Stimulated activated naive CD4-positive, alpha-beta T cell treated with Interleukin-2 at 50 U/mL for 16 hours (primary cell): ENCODE measurements at places on chromosomes 6 and 20.

DNA sequence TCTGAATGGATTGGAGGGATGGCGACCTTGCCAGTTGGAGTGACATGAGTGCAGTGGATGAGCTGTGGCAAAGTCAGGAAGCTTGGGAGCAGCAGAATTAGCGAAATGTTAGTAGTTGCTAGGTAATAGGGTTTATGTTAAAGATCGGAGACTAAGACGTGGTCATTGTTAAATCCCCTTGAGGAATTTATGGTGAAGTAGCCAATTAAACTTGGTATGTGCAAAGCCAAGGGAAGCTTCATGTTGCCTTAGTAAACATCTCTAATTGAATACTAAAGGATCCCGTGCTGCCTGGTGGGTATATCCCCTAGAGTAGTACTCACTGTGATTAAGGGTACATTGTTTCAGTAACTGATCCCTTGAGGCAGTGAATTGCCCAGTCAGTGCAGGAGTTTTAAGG, 106.0 kb downstream of the PRIM2 start:
- no peak for DNase-seq

DNA sequence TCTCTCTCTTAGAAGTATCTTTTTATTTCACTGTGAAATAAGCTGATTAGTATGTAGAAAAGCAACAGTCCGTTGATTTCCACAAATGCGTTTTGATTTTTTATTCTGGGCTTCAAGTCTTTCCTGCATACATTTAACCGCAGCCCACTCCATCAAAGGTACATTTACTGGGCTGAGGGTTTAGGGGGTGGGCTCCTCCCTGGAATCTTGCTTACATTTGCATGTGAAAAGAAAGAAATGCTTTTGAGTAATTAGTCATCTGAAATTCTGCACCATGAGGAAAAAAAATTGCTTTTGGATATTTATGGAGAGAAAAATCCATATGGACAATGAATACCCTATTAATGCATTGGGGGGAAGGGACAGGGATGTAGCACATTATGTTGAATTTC, 178.3 kb upstream of the MCHR2 start:
- no peak for DNase-seq

DNA sequence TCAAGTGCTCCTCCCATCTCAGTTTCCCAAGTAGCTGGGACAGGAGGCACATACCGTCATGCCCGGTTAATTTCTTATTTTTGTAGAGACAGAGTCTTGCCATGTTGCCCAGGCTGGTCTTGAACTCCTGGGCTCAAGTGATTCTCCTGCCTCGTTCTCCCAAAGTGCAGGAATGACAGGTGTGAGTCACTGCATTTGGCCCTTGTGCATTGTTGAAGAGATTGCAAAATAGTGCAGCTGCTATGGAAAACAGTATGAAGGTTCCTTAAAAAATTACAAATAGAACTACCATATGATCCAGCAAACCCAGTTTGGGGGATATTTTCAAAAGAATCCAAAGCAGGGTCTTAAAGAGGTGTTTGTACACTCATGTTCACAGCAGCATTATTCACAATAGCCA, 69.1 kb downstream of the GJA10 start:
- no peak for DNase-seq

GRCh38 chr20:44848254-44849015, 37.1 kb upstream of the YWHAB start:
- DNase-seq: no peak

- no peak for DNase-seq
Measured at GRCh38 chr6:25218346-25218745, 60.8 kb upstream of the CARMIL1 start.

GRCh38 chr6:18595774-18596530, 208.8 kb downstream of the RNF144B start:
- DNase-seq: peak; percentile 6

DNA sequence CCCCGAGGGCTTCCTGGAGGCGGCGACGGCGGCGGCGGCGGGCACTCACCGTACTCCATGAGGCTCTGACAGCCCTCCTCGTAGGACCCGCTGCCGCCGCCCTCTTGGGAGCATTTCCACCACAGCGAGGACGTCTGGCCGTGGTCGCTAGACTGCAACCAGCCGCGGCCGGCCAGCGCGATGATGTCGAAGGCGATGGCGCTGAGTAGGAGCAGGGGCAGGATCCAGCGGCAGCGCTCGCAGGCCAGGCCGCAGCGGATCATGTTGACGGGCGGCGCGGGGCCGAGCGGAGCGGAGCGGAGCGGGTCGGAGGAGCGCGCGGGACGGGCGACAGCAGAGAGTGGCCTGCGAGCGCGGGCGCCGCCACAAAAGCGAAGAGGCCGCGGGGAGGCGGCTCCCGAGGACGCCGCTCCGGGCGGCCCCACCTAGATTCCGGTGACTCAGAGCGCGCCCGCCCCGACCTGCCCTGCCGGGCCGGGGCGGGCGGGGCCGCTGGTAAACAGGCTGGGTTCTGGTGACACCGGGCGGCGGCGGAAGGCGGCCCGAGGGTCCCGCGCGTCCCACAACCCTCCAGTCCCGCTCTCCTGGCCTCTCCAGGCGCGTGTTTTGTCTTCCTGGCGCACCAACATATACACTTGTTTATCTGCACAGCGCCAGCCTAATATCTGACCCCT, at the start of gene PERP:
Gene PERP (minus strand): TSS at position 342 of the 674 bp plus-strand sequence. CDS start 79 bp downstream, at position 263.
- peak; percentile 69 for DNase-seq

DNA sequence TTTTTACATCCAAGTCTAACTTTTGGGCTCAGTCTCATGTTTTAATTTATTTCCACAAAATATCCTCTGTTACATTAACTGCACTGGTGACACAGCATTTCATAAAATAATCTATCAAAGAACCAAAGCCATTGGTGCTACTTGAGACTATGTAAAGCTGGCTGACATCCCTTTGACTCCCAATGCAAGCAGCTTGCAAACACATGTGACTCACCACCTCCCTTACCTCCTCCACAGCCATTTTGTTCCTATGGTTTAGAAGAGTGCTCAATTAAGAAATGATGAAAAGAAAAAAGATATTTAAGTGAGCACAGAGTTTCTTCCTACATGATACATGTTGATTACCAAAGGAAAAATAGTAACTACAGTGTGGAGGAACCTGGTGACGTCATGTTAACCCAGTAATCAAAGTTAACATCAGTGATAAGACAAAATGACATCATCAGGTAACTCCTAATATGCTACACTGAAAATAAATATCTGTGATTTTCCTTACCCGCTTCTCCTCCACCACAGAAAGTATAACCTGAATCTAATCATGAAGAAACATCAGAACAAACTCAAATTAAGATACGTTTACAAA, 53.3 kb upstream of the LGSN start:
- DNase-seq: no peak

- DNase-seq: no peak
Measured at GRCh38 chr6:168671028-168671862, 230.3 kb downstream of the SMOC2 start.

- no peak for DNase-seq
Measured at GRCh38 chr6:115796829-115797228, 263.9 kb downstream of the FRK start.

DNA sequence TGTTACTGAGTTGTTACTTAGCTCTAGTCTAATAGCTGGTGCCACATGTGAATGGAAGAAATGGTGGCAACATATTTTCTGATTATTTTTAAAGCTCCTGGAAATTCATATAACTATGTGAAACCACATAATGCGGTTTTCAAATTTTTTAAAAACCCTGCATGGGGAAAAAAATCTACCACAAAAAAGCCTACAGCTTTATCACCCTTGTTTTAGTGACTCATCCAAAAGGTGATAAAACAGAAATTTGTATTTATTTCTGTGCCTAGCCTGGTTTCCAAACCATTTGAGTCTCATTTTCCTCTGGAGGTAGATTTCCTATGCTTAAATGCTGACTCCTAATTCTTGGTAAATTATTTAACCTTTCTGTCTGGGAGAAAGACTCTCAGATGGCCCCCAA, 5.4 kb upstream of the FBXO30 start:
- no peak for DNase-seq

- DNase-seq: no peak
Measured at GRCh38 chr6:26118999-26119398, 31.8 kb downstream of the HFE start.

- no peak for DNase-seq
Measured at GRCh38 chr20:31606804-31607639, 1.9 kb downstream of the ID1 start.

- no peak for DNase-seq
Measured at GRCh38 chr6:42099340-42100028, 42.9 kb downstream of the C6orf132 start.

- no peak for DNase-seq
Measured at GRCh38 chr20:19501476-19502115, 256.5 kb upstream of the RIN2 start.

DNA sequence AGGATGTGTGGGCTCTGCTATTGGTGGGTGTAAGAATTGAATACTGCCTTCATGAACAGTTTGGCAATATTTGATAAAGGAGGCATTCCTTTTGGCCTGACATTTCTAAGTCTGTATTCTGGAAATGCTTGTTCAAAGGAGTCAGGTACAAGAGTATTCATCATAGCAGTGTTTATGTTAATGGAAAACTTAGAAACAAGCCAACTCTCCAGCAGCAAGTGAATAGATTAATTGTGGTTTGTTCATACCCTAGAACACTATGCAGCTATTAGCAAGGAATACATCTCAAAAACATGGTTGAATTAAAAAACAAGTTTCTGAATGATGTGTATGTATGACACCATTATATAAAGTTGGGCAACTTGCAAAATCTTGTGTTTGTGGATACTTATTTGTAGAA, 195.8 kb downstream of the ZFAND3 start:
- DNase-seq: no peak

DNA sequence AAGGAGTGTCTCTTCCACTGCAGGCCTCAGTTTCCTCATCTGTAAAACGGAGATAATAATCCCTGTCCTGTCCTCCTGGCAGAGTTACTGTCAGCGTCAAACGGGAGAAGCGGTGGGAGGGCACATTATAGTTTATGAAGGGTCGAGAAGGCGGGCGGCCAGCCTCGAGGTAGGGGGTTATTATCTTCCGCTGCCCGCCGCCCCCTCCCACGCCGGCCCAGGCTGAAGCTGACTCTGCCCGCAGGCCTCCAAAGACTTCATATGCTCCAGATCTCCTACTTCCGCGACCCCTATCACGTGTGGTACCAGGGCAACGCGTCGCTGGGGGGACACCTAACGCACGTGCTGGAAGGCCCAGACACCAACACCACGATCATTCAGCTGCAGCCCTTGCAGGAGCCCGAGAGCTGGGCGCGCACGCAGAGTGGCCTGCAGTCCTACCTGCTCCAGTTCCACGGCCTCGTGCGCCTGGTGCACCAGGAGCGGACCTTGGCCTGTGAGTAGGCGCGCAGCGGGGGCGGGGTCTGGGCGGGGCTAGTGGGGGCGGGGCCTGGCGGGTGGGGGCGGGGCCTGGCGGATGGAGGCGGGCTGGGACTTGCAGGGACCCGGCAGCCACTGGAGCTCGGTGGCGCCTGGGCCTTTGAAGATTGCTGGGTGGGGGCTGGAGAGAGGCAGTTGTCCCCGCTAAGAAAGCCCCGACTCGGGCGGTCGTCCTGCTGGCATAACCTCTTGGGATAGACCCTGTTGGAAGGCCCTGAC, 2.8 kb downstream of the PROCR start:
- no peak for DNase-seq

DNA sequence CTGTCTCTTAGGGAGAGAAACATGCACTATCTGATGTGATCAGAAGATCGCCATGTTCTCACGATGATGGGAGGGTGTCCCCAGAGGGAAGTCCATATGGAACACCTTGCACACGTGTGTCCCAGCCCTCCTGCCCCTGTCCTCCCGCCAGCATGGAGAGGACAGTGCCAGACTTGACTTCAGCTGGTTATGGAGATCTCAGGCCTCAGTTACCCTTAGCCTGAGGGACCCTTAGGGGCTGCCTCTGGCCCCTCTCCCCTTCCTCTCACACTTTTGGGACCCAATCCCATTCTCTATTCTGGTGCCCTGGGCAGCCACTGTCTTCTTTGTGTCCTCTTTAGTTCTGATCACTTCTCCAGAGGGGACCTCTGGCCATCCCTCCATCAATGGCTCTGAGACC, 1.6 kb downstream of the TREML4 start:
- DNase-seq: no peak

GRCh38 chr6:6494677-6495076, 93.8 kb upstream of the LY86 start:
- DNase-seq: no peak

GRCh38 chr6:163943607-163944385, 529.3 kb downstream of the QKI start:
- no peak for DNase-seq

- no peak for DNase-seq
Measured at GRCh38 chr20:20317195-20317594, 50.7 kb upstream of the INSM1 start.

- no peak for DNase-seq
Measured at GRCh38 chr20:14518648-14519047, 181.2 kb upstream of the FLRT3 start.

- no peak for DNase-seq
Measured at GRCh38 chr6:49515485-49516146, 15.9 kb downstream of the GLYATL3 start.

GRCh38 chr20:39019805-39020325, 57.7 kb downstream of the DHX35 start:
- peak; percentile 16 for DNase-seq

DNA sequence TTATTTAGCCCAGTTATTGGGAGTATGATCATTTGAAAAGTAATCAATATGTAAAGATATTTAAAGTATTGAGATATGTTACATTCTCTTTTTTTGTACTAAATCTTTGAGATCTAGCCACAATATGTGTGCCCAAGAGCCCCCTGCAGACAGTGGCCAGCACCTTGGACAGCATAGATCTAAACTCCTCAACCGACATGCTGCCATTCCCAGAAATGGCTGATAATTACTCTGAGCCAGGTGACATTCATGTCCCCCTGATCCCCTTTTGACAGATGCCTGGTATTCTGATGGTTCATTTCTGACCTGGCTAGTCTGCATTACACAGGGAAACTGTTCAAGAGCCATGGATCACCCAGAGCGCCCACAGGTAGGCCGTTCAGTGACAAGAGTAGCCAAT, 177.1 kb downstream of the ZDHHC14 start:
- DNase-seq: no peak

DNA sequence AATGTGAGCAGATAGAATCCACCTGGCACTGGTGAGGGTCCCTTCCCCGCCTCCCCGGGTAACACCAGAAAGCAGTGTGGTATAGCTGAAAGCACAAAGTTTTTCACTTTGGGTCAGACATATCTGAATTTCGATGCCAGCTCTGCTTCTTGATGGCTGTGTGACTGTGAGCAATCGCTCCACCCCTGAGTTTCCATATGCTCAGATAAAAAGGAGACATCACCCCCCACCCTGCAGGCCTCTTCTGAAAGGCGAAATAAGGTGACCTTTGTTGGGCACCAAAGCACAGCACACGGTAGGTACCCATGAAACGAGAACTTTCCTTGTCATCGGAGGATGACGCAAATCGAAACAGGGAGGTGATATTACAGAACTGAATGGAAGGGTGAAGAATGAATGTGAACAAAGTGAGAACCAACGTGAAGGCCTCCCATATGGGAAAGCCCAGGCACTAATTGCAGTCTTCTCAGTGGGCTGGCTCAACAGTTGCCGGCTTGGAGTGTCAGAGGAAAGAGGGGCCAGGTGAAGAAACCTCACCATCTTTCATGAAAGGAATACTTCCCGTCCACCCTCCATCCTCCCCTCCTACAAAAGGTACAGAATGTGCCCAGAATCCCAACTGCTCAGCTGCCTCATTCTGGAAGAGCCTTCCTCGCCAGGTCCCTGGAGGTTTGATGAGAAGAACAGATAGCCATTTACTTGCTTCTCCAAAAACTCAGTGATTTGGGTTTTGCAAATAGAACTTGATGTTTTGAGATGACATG, 61.8 kb downstream of the NFATC2 start:
- peak; percentile 77 for DNase-seq

- no peak for DNase-seq
Measured at GRCh38 chr20:36015806-36016403, 47.5 kb downstream of the CNBD2 start.
